ENCODE measurements at places on chromosomes 12 and 14. TPM values are rescaled to one million over a fixed set of nuclear protein-coding genes. Genes with fewer than 3 reads are reported as not detected.

CD163L1 gene
- 3.6 TPM for total RNA-seq

GRCh38 chr12:79886917-79887519, 47.9 kb downstream of the PPP1R12A start:
- no peak overlapping the region for H3K4me3 ChIP-seq
- DNase-seq: no peak
- H3K36me3 ChIP-seq: no peaks in the 10 kb centered on the region
- peaks cover 83% of the 10 kb centered on the region for H3K4me1 ChIP-seq
- no peaks in the 10 kb centered on the region for H3K27me3 ChIP-seq

CCDC197 gene
- 1.4 TPM for total RNA-seq

DNA sequence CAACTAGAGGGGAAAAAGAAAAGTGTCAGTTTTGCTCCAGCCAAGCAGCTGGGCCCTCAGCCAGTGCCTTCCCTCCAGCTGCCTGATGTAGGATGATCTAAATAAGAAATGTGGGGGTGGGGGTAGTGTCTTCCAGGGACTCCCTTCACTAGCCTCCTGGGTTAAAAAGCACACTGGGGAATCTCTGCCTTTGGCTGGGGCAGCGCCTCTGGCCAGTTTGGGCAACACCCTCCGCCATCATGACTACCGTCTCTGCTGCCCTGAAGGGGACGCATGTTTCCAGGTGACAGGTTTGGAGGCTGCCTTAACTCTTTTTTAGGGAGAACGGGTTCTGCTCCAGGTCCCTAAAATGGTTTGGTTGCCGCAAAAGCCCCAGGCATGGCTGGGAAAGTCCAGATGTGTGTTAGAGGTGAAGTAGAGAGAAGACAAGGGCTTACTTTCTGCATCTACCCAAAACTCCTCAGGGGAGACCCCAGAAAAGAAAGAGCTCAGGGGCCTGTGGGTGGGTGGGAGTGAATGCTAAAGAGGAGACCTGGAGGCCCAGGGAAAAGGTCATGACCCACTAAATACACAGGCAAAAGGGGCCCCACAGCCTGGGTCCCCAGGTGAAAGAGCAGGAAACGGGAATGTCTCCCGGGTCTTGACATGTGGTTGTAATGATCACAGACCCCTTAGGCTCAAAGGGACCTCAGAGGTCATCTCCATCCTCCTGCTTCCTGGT, 132.8 kb upstream of the CCND2 start:
- no peak overlapping the region for H3K27ac ChIP-seq
- DNase-seq: no peak
- no peak overlapping the region for H3K4me3 ChIP-seq
- H3K4me1 ChIP-seq: no peaks in the 10 kb centered on the region
- no peaks in the 10 kb centered on the region for H3K36me3 ChIP-seq

- H3K27me3 ChIP-seq: no peaks in the 10 kb centered on the region
- no peaks in the 10 kb centered on the region for H3K36me3 ChIP-seq
- DNase-seq: no peak
- peaks cover 69% of the 10 kb centered on the region for H3K4me1 ChIP-seq
These were observed 9.4 kb upstream of the ARID2 start for GRCh38 chr12:45720069-45720468.

GRCh38 chr14:93320489-93320888, 12.3 kb downstream of the BTBD7 start:
- DNase-seq: no peak
- peaks cover 29% of the 10 kb centered on the region for H3K4me1 ChIP-seq
- peaks cover 9% of the 10 kb centered on the region for H3K36me3 ChIP-seq
- H3K27ac ChIP-seq: no peak overlapping the region

DNA sequence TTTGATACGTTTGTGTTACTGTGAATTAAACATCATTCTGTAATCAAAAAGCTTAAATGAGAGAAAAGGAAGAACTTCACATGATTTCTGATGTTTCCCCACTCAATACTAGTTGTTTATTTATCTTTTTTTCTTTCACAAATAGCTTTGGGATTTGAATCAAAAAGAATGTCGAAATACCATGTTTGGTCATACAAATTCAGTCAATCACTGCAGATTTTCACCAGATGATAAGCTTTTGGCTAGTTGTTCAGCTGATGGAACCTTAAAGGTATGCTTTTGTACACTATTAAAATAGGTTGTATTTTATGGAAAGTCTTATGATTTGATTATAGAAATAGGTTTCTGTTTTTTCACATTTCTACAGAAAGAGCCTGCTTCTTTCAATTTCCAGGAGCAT, 41.5 kb downstream of the APAF1 start:
- H3K4me3 ChIP-seq: no peak overlapping the region
- no peak for DNase-seq
- no peaks in the 10 kb centered on the region for H3K4me1 ChIP-seq
- no peak overlapping the region for H3K27ac ChIP-seq
- H3K27me3 ChIP-seq: no peaks in the 10 kb centered on the region
- peaks cover 88% of the 10 kb centered on the region for H3K36me3 ChIP-seq

DNA sequence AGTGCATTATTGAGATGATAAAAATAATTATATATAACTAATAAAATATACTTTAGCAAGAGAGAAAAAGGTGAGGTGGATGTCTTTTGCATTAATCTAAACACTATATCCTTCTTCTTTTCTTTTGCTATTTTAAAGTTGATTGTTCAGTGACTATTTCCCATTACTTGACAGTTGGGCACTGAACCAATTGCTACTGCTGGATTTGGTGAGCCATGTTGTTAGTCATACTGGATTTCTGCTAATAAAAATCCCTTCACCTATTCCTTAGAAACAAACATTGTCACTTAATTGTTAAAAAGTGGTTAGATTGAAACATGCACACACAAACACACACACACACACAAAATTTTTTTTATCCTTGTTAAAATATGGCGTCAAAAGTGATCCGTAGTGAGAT, 251.6 kb upstream of the ALG10 start:
- no peaks in the 10 kb centered on the region for H3K36me3 ChIP-seq
- no peak for DNase-seq
- no peak overlapping the region for H3K27ac ChIP-seq

NTF3 gene
- total RNA-seq: not detected

GRCh38 chr14:93033983-93034670, 81.6 kb downstream of the ITPK1 start:
- peaks cover 10% of the 10 kb centered on the region for H3K4me1 ChIP-seq
- no peaks in the 10 kb centered on the region for H3K36me3 ChIP-seq
- no peak for DNase-seq
- H3K27ac ChIP-seq: no peak overlapping the region
- H3K27me3 ChIP-seq: no peaks in the 10 kb centered on the region

- H3K4me1 ChIP-seq: no peaks in the 10 kb centered on the region
- DNase-seq: no peak
- no peaks in the 10 kb centered on the region for H3K27me3 ChIP-seq
- no peak overlapping the region for H3K27ac ChIP-seq
These were observed 274.9 kb upstream of the LMO3 start for GRCh38 chr12:16880864-16881285.

TSHR gene
- total RNA-seq: not detected

DNA sequence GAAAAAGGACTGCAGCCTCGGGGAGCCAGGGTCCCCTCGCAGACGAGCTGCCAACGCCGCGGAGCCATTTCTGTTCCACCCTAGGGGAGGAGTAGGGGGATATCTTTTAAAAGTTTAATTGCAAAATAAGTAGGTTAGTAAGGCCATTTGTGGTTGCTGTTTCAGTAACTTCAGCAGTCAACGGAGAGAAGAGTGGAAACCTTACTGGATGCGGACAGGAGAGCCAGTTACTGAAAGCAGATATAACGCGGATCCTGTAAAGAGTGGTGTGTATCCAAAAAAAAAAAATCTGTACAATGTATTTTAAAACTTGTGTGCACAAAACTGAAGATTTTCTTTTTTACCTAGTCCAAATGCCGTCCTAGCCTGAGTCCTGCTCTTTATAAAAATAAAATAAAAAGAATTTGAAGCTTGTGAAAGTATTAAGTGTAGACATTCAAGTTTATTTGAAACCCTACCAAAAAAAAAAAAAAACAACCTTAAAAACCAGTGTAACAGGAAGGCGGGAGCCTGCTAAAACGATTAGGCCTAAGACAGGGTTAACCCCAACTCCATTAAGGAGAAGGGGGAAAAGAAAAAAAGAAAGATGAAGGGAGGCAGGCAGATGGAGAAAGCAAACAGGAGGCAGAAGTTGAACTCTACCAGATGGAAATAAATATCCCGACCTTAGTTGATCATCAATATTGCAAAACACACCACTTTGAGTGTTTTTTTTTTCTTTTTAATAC, 1.0 kb upstream of the BTG1 start:
- no peaks in the 10 kb centered on the region for H3K4me1 ChIP-seq
- no peak for DNase-seq
- peak overlapping the region; percentile 86 for H3K4me3 ChIP-seq
- H3K36me3 ChIP-seq: no peaks in the 10 kb centered on the region

- H3K27me3 ChIP-seq: no peaks in the 10 kb centered on the region
- no peak overlapping the region for H3K4me3 ChIP-seq
- no peaks in the 10 kb centered on the region for H3K36me3 ChIP-seq
- DNase-seq: no peak
- peaks cover 31% of the 10 kb centered on the region for H3K4me1 ChIP-seq
These were observed 236.6 kb downstream of the ZFP36L1 start for GRCh38 chr14:68556253-68556652.

GRCh38 chr12:112855375-112855774, 51.4 kb upstream of the OAS1 start:
- DNase-seq: no peak
- H3K4me3 ChIP-seq: no peak overlapping the region
- H3K27ac ChIP-seq: no peak overlapping the region
- H3K27me3 ChIP-seq: peaks cover 40% of the 10 kb centered on the region
- no peaks in the 10 kb centered on the region for H3K4me1 ChIP-seq

- no peaks in the 10 kb centered on the region for H3K36me3 ChIP-seq
- DNase-seq: no peak
- H3K27me3 ChIP-seq: no peaks in the 10 kb centered on the region
- H3K4me3 ChIP-seq: no peak overlapping the region
- H3K4me1 ChIP-seq: no peaks in the 10 kb centered on the region
- no peak overlapping the region for H3K27ac ChIP-seq
These were observed 23.3 kb downstream of the CLEC1A start for GRCh38 chr12:10075451-10075850.

DNA sequence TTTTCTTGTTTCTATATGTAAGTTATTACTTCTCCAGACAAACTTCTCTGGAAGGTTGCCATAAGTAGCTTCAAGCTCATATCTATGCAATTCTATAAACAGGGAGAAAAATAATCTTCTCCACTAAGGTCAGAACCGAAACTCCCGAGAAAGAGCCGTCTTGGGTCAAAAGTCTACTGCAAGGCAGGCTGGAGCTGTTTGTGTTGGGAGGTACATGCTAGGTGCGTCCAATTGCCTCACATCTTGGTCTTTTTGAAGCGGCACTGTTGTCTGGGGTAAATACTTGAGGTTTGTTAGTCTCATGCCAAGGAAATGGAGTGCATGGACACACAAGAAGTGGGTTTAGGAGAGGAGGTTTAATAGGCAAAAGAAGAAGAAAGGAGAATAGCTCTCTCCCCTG, 674.7 kb upstream of the TMEM132C start:
- H3K27ac ChIP-seq: no peak overlapping the region
- H3K4me1 ChIP-seq: no peaks in the 10 kb centered on the region
- no peak for DNase-seq
- no peaks in the 10 kb centered on the region for H3K27me3 ChIP-seq

RD3L gene
- total RNA-seq: 42.1 TPM

ZNF605 gene
- total RNA-seq: 13.5 TPM

- DNase-seq: no peak
- no peak overlapping the region for H3K27ac ChIP-seq
- H3K4me1 ChIP-seq: no peaks in the 10 kb centered on the region
- no peaks in the 10 kb centered on the region for H3K36me3 ChIP-seq
These were observed 25.9 kb downstream of the TIGAR start for GRCh38 chr12:4346931-4347330.

CRADD gene
- 63.5 TPM for total RNA-seq

ING4 gene
- 20.2 TPM for total RNA-seq

GRCh38 chr14:68548194-68549076, 244.4 kb downstream of the ZFP36L1 start:
- peak overlapping the region; percentile 92 for H3K27ac ChIP-seq
- DNase-seq: peak; percentile 87
- no peaks in the 10 kb centered on the region for H3K36me3 ChIP-seq
- H3K4me3 ChIP-seq: no peak overlapping the region
- peaks cover 44% of the 10 kb centered on the region for H3K4me1 ChIP-seq

PELI2 gene
- total RNA-seq: 2.0 TPM

- DNase-seq: no peak
- H3K4me1 ChIP-seq: peaks cover 30% of the 10 kb centered on the region
- H3K27ac ChIP-seq: peak overlapping the region; percentile 61
- no peak overlapping the region for H3K4me3 ChIP-seq
- H3K27me3 ChIP-seq: no peaks in the 10 kb centered on the region
These were observed 13.0 kb downstream of the CIPC start for GRCh38 chr14:77111021-77111420.

- DNase-seq: peak; percentile 34
- no peaks in the 10 kb centered on the region for H3K27me3 ChIP-seq
- no peaks in the 10 kb centered on the region for H3K36me3 ChIP-seq
- no peak overlapping the region for H3K27ac ChIP-seq
- H3K4me1 ChIP-seq: peaks cover 6% of the 10 kb centered on the region
These were observed 214.8 kb downstream of the DPF3 start for GRCh38 chr14:72679141-72679535.

DNAI7 gene
- total RNA-seq: 1.8 TPM

DNA sequence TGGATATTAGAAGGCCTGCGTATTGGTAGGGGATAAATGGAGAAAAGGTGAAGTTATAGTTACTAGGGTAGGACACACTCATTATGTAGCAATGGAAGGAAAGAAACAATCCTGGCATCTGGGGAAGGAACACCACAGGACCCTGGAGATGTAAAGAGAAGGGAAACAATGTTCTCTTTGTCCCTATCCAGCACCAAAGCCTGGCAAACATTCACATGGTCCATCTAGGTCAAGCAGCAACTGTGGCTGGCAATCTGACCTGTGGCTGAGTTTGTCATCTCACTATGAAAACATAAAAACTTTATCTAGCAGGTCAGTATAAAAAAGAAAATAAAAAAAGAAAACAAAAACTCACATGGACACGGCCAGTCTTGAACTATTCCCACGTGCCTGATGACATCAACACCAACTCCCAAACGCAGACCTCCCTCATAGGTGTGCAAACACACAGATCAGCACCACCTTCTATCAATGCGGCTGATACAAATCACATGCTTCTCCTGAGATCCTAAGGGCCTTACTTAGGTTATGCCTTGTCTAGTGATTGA, 2.6 kb downstream of the POMT2 start:
- peaks cover 47% of the 10 kb centered on the region for H3K4me1 ChIP-seq
- no peak overlapping the region for H3K27ac ChIP-seq
- no peaks in the 10 kb centered on the region for H3K27me3 ChIP-seq
- no peak for DNase-seq
- H3K4me3 ChIP-seq: no peak overlapping the region

FAM90A1 gene
- total RNA-seq: 0.13 TPM

SPTB gene
- 98.2 TPM for total RNA-seq

GRCh38 chr14:87497301-87497700, 495.7 kb downstream of the GALC start:
- no peaks in the 10 kb centered on the region for H3K27me3 ChIP-seq
- H3K27ac ChIP-seq: no peak overlapping the region
- no peak overlapping the region for H3K4me3 ChIP-seq
- H3K4me1 ChIP-seq: no peaks in the 10 kb centered on the region
- no peak for DNase-seq
- H3K36me3 ChIP-seq: no peaks in the 10 kb centered on the region

GSC gene
- 0.49 TPM for total RNA-seq

KRT75 gene
- total RNA-seq: not detected

MYO1H gene
- total RNA-seq: not detected

Data from heart right ventricle (tissue), 16 donors.